T-helper 17 cell (primary cell): ENCODE measurements at places on chromosomes 5 and 9.

DNA sequence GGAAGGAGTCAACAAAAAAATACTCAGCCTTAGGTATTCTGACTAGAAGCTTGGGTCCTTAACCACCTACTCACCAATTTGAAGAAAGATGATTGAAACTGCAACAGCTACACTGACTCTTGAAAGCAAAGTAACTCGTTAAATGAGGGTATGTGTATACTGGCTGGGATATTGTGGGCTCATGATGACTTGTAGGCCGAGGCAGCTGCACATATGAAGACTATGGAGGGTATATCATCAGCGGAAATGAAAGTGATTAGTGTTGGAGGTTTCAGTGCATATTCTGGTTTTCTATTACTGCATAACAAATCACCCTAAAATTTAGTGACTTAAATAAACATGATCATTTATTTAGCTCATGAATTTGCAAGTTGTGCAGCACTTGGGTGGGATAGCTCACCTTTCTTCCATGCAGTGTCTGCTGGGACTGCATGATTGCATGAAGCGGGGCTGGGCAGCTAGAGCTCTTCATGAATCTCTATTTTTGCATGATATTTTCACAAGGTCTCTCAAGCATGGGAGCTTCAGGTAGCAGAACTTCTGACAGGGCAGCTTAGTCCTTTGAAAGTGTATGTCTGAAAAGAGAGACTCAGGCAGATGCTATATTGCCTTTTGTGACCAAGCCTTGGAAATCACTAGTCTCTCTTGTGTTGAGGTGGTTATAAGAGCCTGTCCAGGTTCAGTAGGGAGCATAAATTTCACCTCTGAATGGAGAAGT is 96.1 kb upstream of the CDKN2B start:
- H3K27me3 ChIP-seq = no peaks in the 10 kb centered on the region
- peaks cover 36% of the 10 kb centered on the region for H3K4me1 ChIP-seq
- peaks cover 2% of the 10 kb centered on the region for H3K36me3 ChIP-seq
- H3K27ac ChIP-seq = peak overlapping the region; percentile 29
- peak overlapping the region; percentile 9 for H3K4me3 ChIP-seq

DNA sequence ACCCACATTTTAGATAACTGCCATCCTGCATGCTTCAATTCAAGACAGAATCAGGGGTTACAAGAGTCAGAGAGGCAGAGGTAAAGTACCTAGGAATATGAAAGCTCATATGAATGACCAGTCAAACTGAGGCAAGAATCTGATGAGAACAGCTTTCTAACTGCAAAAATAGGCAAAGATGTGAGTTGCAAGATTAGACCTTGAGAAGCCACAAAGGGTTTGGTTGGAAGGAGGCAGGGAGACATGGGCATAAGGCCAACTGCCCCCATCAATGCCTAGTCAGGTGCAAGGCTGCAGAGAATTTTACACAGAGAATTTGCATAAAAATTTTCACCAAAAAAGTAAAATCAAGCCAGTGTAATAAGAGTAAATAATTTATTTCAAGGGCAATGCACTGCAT is 12.8 kb downstream of the FAM114A2 start:
- H3K36me3 ChIP-seq = peaks cover 15% of the 10 kb centered on the region
- no peak for DNase-seq
- H3K4me3 ChIP-seq = no peak overlapping the region
- peaks cover 10% of the 10 kb centered on the region for H3K4me1 ChIP-seq
- no peaks in the 10 kb centered on the region for H3K27me3 ChIP-seq

- no peak for DNase-seq
- no peak overlapping the region for H3K4me3 ChIP-seq
- no peak overlapping the region for H3K27ac ChIP-seq
- H3K36me3 ChIP-seq = no peaks in the 10 kb centered on the region
- no peaks in the 10 kb centered on the region for H3K4me1 ChIP-seq
Measured at GRCh38 chr5:79936646-79937216, 54.3 kb downstream of the MTX3 start.

DNA sequence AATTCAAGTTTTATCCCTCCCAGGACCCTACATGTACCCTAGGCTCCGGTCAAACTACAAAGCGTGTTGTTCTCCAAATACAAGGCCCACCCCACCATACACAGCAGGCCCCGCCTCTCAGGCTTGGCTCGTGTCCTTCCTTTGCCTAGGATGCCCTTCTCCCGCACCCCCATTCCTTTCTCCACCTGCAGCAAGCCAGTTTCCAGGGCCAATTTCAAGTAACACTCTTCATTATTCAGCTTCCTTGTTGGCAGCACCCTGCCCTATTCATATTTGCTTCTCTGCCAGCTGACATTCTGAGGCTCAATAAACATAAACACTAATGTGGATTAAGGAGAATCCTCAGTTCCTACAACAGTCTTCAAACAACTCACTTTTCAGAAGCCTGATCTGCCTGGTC is 31.7 kb downstream of the EPB41L4B start:
- no peaks in the 10 kb centered on the region for H3K4me1 ChIP-seq
- H3K27me3 ChIP-seq = peaks cover 21% of the 10 kb centered on the region
- no peak overlapping the region for H3K27ac ChIP-seq
- H3K36me3 ChIP-seq = no peaks in the 10 kb centered on the region
- no peak overlapping the region for H3K4me3 ChIP-seq

- DNase-seq = no peak
- no peak overlapping the region for H3K27ac ChIP-seq
- H3K27me3 ChIP-seq = no peaks in the 10 kb centered on the region
- H3K4me3 ChIP-seq = no peak overlapping the region
Measured at GRCh38 chr5:143582176-143582575, 178.7 kb upstream of the NR3C1 start.

DNA sequence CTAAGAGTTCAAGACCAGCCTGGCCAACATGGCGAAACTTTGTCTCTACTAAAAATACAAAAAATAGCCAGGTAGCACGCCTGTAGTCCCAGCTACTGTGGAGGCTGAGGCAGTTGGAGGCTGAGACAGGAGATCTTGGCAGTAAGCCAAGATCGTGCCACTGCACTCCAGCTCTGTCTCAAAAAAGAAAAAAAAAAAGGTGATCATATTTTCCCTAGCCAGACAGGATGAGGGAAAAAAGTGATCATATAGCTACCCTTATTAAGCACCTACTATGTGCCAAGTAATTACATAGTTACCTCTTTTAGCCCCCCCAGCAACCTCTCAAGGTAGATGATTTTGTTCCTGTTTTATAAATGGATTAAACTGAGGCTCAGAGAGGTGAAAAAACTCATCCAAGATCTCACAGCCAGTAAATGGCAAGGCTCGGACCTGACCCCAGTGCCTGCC is 18.1 kb upstream of the RPL26L1 start:
- H3K4me1 ChIP-seq = peaks cover 4% of the 10 kb centered on the region
- no peak overlapping the region for H3K4me3 ChIP-seq
- DNase-seq = no peak
- no peaks in the 10 kb centered on the region for H3K36me3 ChIP-seq

GRCh38 chr9:106107716-106108115 is 413.4 kb downstream of the TMEM38B start:
- no peak overlapping the region for H3K4me3 ChIP-seq
- no peaks in the 10 kb centered on the region for H3K36me3 ChIP-seq
- DNase-seq = no peak
- no peaks in the 10 kb centered on the region for H3K27me3 ChIP-seq
- no peaks in the 10 kb centered on the region for H3K4me1 ChIP-seq
- no peak overlapping the region for H3K27ac ChIP-seq

DNA sequence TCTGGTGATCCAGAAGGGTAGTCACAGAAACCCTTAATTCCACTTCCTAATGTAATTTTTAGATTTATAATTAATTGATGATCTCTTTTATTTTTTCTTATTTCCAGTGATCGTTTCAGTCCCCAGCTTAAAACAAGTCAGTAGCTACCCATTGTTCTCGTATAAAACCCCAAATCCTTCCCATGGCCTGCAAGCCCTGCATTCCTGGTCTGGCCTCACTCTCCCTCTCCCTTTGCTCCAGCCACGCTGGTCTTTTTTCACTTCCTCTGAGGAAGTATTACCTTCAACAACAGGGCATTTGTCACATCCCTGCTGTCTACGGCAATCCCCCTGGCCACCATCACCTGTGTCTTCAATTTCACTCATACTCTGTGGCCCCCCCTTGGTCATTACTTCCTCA is 44.8 kb downstream of the ACOT12 start:
- H3K27me3 ChIP-seq = peaks cover 16% of the 10 kb centered on the region
- no peaks in the 10 kb centered on the region for H3K36me3 ChIP-seq
- H3K27ac ChIP-seq = no peak overlapping the region
- H3K4me1 ChIP-seq = no peaks in the 10 kb centered on the region
- DNase-seq = no peak

GRCh38 chr9:4417578-4418325 is 72.5 kb upstream of the SLC1A1 start:
- H3K4me1 ChIP-seq = peaks cover 5% of the 10 kb centered on the region
- no peaks in the 10 kb centered on the region for H3K36me3 ChIP-seq

- peaks cover 6% of the 10 kb centered on the region for H3K4me1 ChIP-seq
- no peak within 1 kb of the TSS for H3K27ac ChIP-seq
- peaks cover 8% of the 10 kb centered on the region for H3K36me3 ChIP-seq
- no peaks in the 10 kb centered on the region for H3K27me3 ChIP-seq
- no peak within 1 kb of the TSS for H3K4me3 ChIP-seq
- DNase-seq = no peak
Measured at GRCh38 chr5:169980418-169981053, at the start of gene INSYN2B. Gene INSYN2B (minus strand): TSS chr5:169980495. CDS start chr5:169883898, 96,597 bp downstream.

- peaks cover 2% of the 10 kb centered on the region for H3K4me1 ChIP-seq
- no peak for DNase-seq
- H3K36me3 ChIP-seq = peaks cover 2% of the 10 kb centered on the region
- H3K27me3 ChIP-seq = peaks cover 25% of the 10 kb centered on the region
- H3K27ac ChIP-seq = no peak overlapping the region
Measured at GRCh38 chr5:14177634-14178033, 34.5 kb downstream of the TRIO start.

- H3K27me3 ChIP-seq = no peaks in the 10 kb centered on the region
- H3K36me3 ChIP-seq = no peaks in the 10 kb centered on the region
- no peak overlapping the region for H3K4me3 ChIP-seq
- DNase-seq = no peak
- no peak overlapping the region for H3K27ac ChIP-seq
- no peaks in the 10 kb centered on the region for H3K4me1 ChIP-seq
Measured at GRCh38 chr5:83368319-83368718, 103.2 kb upstream of the VCAN start.

DNA sequence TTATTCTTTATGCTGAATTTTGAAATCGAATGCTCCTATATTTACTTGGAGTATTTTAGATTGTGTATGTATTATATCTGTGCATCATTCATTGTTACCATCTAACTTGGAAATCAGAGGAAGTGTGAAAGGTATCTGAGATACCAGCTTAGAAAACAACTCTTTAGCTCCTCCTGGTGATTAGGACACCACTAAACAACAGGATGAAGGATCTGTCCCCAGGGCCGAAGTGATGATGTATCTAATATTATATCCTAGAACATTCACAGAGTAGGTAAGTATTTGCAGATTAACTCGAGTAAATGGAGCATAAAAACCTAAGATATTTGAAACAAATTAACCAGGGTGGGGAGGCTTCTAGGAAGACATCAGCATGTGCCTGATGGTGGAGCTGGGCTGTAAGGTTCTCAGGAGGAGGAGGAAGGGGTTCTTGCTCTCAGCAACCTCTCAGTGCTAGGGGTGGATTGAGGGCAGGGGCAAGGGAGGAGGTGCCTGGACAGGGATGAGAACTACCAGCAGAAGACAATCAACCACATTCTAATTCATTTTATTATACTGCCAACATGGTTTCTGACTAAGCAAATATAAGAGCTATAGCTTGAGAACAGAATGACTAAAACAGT is 2.6 kb upstream of the NFIL3 start:
- peaks cover 36% of the 10 kb centered on the region for H3K4me1 ChIP-seq
- H3K4me3 ChIP-seq = peak overlapping the region; percentile 63
- no peak for DNase-seq
- peaks cover 15% of the 10 kb centered on the region for H3K27me3 ChIP-seq
- H3K27ac ChIP-seq = no peak overlapping the region

- H3K4me1 ChIP-seq = peaks cover 5% of the 10 kb centered on the region
- H3K36me3 ChIP-seq = peaks cover 9% of the 10 kb centered on the region
- H3K4me3 ChIP-seq = no peak overlapping the region
- H3K27me3 ChIP-seq = no peaks in the 10 kb centered on the region
Measured at GRCh38 chr9:120650352-120650751, 63.9 kb downstream of the MEGF9 start.
